ENCODE measurements at places on chromosomes 3 and 15. TPM values are rescaled to one million over a fixed set of nuclear protein-coding genes. Genes with fewer than 3 reads are reported as not detected.
A peak's percentile ranks its signal among the peaks of the same experiment; 100 is the strongest.

DNA sequence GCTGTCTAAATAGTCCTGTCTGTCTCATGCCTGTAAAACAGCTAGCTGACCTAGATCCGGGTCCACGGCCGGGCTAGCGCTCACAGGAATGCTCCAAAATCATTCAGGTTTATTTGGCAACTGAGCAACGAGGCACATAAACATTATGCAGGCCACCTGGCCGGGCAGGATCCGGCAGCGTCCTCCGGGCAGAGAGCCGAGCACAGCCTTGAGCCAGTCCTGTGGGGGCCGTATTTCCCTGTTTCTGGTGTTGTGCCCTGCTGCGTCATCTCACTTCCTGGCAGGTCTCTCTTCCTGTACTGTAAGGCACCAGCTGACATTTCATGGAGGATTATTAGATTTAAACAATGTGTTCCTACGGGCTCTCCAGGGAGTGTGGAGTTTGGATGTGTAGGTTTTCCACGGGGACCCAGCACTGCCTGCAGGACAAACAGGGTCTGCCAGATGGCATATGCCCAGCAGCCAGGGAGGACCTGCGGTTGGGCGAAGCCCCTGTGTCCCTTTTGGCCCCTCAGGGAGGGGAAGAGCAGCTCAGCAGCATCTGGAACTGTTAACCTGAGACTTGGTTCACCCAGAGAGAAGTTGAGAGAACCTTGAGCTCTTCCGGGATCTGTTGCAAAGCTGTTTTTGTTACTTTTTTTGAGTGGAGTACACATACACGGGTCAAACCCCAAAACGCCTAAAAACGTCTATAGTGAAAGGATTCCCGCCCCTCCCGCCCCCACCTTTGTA, 16.6 kb upstream of the LRRK1 start:
- ATAC-seq, result peak; percentile 95

Gene THPO
- not detected for total RNA-seq

Gene PCSK6
- total RNA-seq, result 12.8 TPM

Gene TTLL13
- total RNA-seq, result not detected

All from gastroesophageal sphincter (tissue), 4 donors.